HTR-8/SVneo (cell line): ENCODE measurements at places on chromosomes 12 and 14.

- DNase-seq: no peak
Measured at GRCh38 chr12:49502590-49502989, 36.2 kb upstream of the KCNH3 start.

DNA sequence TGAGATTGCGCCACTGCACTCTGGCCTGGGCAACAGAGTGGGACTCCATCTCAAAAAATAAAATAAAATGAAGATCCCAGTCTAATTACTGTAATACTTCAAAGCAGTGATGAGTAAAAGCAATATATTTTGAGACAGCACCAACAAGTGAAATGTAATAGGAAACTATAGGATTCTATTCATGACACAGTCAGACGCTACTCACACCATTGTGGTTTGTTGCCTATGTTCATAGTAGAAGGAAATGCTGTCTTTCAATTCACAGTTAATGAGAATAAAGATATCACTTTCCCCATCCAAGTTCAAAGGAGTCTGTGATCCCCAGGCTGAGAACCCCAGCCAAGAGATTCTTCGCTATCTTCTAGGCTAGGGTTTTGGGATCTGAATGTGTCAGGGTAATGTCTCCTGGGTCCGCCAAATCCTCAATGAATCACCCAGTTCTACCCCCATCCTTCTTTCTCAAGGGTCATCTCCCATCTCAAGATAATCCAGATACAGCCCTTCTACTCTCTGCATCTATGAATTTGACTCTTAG, 16.6 kb upstream of the DTX1 start:
- DNase-seq: no peak

DNA sequence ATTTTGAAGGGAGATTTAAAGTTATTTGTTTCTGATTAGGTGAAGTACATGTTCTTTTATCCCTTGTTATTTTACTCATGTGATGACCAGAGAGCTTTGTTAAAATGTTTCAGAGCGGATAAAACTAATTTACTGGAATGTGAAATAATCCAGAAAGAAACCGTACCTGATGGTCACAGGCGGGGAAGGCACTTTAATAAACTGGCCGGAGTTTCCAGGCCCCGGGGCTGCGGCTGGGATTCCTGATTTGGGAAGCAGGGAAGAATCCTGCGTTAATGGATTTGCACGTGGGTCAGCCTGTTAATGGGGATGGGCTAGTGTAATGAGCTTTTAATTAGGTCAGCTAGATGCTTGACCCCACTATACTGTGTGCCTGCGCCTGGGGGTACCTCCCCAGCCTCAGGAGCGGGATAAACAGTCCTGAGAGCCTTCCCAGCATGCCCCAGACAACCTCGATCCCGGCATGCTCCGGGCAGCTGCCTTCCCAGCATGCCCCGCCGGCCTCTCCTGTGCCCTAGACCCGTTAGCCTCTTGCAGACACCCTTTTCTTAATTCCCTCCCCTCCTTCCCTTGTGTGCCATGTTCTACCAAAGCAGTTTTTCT, 208.6 kb upstream of the CDKN3 start:
- DNase-seq: no peak

GRCh38 chr12:79337662-79338290, 353.0 kb downstream of the PAWR start:
- DNase-seq: no peak

- DNase-seq: no peak
Measured at GRCh38 chr14:75944607-75945241, 37.1 kb downstream of the TGFB3 start.

DNA sequence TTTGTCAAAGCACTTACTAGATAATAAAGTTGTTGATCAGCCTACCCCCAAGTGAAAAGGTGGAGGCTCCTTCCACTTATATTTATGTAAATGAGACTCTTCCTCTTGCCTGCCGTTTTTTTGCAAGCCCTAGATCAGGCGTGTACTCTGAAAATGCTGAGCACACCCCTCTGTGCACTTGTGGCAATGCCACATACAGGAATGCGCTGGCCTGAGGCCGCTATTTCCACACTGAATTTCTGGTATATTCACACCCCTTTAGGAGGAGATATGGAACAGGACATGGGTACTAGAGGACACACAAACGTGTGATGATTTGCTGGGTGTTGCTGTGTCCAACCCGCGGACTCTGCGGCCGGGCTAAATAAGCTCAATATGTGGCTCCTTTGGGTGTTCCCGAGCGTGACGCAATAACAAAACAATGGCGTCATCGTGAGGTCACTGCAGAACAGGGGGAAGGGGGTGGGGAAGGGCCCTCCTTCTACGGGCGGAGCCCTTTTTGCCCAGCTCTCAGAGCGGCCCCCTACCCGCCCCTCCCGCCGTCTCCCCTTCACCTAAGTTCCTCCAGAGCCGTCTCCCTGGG, 554 bp upstream of the TSPAN31 start:
- DNase-seq: no peak

DNA sequence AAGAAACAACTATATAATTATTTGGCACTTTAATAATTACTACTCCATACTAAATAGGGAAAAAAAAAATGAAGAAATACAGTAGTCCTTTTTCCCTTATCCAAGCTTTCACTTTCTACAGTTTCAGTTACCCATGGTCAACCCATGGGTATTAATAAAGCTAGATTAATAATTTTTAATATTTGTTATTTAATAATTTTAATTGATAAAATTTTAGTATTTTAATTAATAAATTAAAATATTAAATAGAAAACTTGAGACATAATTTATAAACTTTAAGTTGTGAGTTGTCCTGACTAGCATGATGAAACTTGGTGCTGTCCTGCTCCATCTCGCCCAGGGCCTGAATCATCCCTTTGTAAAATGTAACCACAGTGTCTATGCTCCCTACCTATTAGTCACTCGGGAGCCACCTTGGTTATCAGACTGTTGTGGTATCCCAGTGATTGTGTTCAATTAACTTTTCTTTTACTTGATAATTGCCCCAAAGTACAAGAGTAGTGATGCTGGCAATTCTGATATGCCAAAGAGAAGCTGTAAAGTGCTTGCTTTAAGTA, 71.8 kb downstream of the PAWR start:
- DNase-seq: no peak

DNA sequence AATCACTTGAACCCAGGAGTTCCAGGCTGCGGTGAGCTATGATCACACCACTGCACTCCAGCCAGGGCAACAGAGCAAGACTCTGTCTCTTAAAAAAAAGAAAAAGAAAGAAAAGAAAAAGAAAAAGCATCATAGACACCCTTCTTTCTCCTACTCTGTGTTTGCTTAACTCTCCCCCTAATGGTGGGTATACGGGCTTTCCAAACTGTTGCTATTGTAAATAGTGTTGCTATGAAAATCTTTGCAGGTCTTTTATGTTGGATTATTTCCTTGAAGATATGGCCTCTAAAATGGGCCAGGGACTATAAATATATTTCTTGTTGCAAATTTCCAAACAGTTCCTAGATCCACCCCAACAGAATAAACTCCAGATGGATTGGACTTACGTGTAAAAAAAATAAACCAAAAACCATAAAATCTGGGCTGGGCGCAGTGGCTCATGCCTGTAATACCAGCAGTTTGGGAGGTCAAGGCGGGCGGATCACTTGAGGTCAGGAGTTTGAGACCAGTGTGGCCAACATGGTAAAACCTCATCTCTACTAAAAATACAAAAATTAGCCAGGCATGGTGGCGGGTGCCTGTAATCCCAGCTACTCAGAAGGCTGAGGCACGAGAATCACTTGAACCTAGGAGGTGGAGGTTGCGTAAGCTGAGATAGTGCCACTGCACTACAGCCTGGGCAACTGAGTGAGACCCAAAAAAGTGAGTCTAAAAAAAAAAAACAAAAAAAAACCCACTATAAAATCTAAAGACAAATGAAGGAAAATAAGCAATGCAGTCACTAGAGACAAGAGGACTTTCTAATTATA, 25.9 kb downstream of the NFKBIA start:
- no peak for DNase-seq

GRCh38 chr12:126424696-126425095, 1359.5 kb downstream of the AACS start:
- DNase-seq: no peak

DNA sequence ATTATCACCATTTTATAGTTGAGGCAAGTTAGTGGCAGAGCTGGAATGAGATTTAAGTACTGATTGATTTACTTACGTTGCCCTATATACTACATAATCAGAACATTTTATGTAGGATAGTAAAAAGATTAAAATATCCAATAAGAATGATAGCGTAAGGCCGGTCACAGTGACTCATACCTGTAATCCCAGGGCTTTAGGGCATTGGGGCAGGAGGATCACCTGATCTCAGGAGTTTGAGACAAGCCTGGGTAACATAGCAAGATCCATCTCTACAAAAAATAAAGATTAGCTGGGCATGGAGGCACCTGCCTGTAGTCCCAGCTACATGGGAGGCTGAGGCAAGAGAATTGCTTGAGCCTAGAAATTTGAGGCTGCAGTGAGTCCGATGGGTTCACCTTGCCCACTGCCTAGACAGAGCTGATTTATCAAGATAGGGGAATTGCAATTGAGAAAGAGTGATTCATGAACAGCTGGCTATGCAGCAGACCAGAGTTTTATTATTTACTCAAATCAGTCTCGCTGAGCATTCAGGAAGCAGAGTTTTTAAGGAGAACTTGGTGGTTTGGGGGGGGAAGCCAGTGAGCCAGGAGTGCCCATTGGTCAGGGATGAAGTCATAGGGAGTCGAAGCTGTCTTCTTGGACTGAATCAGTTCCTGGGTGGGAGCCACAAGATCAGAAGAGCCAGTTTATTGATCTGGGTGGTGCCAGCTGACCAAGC, 24.7 kb upstream of the SGPP1 start:
- DNase-seq: peak; percentile 90
